Stimulated activated CD8-positive, alpha-beta memory T cell treated with anti-CD3 and anti-CD28 coated beads, Interleukin-4, amount 100 ng/mL, for 1 hour (primary cell): ENCODE measurements at places on chromosomes 4 and X.

GRCh38 chrX:136203951-136204350 lies 47.2 kb downstream of the MAP7D3 start:
- DNase-seq = no peak

DNA sequence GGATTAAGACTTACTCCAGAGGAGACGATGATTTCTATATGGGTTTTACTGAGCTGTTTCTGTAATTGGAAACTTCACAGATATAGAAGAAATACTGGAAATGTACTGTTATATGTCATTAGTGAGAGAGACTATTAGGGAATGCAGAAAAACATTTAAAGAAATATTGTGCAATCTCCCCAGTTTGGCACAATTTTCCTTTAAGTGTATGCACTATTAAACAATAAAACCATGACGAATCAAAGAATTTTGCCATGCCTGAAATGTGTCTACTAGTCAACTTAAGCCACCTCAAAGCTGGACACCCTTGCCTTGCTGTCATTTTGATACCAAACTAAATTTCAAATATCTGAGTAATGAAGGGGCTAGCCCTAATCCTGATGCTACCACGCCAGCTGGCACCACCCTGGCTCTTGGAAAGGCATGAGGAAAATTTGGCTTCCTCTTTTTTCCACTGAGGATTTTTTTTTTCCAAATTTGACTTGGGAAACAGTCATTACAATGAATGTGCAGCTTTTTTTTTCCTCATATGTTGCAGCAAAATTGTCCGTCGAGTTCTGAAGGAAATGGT lies 36.1 kb downstream of the MTTP start:
- no peak for DNase-seq

DNA sequence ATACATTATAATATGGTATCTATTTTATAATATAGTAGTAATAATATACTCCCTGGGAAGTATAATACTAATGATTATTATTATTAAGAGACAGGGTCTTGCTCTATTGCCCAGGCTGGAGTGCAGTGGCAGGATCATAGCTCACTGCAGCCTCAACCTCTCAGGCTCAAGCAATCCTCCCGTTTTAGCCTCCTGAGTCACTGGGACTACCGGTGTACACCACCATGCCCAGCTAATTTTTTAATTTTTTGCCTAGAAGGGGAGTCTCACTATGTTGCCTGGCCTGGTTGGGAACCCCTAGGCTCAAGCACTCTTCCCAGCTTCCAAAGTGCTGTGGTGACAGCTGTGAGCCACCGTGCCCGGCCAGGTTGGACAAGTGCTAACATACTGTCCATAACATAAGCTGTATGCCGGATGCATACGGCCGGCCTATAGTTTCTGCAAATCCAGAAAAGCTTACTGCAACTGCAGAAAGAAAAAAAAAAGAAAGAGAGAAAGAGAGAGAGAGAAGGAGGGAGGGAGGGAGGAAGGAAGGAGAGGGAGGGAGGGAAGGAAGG lies 94.2 kb upstream of the PPP2R3B start:
- DNase-seq = no peak

DNA sequence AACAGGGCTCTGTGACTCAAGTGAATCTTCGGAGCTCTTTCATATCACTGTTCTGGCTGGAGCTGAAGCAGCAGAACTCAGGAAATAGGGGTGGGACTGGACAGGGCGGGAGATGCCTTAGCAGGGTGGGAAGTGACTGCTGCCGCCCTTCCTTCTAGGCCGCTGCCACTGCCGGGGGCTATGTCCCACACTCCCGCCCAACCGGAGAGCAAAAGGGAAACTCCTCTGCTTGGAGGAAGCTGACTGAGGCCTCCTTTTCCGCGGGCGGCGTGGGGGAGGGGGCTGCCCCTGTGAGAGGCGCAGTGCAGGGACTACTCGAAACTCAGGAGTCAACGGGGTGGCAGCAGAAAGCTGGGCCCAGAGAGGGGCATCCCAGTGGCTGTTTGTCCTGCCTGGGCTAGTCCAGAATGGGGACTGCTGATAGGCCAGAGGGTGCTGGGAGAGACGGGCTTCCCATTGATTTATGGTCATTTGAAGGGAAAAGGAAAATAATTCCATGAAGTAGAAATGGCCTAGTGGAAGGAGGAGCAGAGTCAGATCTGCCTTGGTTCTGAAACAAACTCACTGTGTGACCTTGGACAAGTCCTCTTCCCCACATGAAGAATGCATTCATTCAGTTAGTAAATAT lies 36.9 kb downstream of the STARD8 start:
- DNase-seq = no peak

GRCh38 chr4:38818441-38818976 lies 13.9 kb upstream of the TLR1 start:
- no peak for DNase-seq

GRCh38 chr4:101158134-101158482 lies 189.2 kb downstream of the PPP3CA start:
- no peak for DNase-seq

DNA sequence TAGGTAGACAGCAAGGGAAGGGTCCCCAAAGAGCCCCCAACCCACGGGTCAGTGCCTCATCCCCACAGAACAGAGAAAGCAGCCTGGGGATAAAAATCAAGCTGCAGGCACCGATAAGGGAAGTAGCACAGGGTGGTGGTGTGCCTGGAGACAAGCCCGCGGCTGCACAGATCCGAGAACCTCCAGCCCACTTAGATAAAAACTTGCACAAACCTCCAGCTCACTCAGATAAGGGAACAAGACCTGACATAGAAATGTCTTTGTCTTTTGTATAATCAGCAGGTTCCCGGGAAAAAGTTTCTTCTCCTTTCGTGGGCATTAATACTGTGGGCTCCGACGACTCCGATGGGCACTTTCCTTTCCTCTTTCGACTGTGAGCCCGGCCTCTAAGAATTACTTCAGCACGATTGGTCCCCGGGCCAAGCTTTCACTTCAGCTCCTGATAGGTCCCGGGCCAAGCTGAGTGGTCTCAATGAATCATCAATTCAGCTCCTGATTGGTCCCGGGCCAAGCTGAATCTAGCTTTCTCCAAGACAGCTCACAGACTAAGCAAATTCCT lies 32.4 kb downstream of the PRDX4 start:
- DNase-seq = no peak

DNA sequence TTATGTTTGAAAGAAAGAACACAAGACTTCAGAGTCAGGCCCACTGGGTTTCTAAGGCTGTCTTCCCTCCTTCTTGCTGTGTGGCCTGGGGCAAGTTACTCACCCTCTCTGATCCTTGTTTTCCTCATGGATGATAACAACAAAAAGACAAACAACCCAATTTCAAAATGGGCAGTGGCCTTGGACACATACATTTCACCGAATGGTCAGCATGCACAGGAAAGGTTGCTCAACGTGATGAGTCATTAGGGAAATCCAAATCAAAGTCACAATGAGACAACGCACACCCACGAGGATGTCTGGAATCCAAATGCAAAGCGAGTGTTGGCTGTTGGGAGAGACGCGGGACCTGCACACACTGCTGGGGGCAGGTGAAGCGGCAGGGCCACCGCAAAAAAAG lies 50.8 kb upstream of the PPP2R2C start:
- DNase-seq = no peak

DNA sequence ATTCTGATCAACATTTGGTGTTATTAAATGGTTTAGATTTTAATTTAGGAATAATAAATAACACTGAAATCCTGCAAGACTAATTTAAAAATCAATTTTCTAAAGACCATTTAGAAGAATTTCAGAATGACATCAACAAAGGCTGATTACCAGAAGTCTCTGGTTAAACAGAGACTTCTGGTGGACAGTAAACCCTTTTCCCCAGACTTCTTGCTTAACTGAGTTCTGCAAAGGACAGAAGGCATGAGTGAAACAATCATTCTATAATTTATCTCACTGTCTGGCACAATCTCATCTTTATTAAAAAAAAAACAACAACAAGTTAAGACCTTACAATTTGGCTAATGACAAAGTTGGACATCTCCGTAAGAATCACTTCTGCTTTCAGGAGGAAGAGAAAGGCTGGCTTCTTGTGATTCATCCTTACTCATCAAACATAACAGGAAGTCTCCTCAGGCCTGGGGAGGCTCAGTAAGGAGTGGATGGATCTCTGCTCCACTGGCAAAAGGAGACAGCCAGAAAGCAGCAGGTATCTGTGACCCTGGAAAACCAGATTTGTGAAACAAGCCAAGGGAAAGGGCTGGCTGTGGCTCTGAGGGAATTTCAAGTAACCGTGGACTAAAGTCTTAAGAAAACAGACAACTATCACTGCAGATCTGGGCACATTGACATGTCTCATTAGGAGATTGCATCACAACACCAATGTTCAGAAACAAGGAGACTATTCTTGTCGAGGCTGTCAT lies 908 bp upstream of the TLR6 start:
- no peak for DNase-seq

- DNase-seq = no peak
Observed at GRCh38 chr4:11720292-11720691, 291.6 kb upstream of the HS3ST1 start.

DNA sequence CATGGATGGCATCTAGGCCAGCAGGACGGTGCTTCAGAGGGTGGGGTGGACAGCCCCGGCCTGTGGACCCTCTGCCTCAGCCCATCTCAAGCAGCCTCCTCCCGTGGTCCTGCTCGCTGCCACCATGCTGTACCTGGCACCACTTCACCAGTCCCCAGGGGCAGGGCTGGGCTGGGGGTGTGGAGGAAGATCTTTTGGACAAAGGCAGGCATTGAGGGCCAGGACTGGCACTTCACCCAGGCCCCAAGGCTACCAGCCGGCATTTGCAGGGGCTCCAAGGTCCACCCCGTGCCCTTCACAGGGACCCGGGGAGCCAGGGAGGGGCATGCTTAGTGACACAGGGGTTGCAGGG lies 713 bp downstream of the PLXNB3 start:
- DNase-seq = no peak

DNA sequence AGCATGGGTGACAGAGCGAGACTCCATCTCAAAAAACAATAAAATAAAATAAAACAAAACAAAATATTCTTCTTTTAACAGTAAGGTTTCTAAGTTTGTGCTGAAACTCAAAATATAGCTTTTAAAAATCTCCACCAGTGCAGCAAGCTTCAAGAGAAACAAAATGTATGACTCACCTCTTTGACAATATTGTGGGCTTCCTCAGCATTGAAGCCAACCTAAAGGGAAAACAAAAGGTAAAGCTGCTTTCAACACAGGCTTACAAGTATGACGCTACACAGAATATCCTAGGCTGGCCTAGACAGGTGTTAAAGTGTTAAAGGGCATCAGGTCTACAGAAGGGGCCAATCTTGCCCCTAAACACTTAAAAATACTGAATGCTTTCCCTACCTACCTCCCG lies 1.2 kb downstream of the DYNLT3 start:
- no peak for DNase-seq

- DNase-seq = no peak
Observed at GRCh38 chr4:16116493-16116990, 32.7 kb upstream of the PROM1 start.

DNA sequence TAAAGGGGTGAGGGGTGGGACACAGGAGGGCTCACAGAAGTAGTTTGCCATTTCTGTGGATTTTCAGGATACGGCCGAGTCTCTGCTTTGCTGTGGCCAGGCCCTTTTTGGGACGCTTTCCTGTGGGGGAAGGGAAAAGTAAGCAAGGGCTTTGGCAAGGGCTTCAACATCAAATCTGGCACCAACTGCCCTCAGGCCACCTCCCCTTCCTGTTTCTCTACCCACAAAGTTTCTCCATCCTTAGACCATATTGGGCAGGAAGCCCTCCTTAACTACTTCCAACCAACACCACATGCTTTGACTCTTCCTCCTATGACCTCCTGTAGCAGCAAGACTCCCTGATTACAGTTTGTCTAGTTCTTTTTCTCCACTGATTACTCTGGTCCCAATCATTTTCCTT lies 105.1 kb downstream of the PHF8 start:
- no peak for DNase-seq
